NCI-H2081 treated with DMSO at 0.1 percent for 48 hours (cell line): ENCODE measurements at places on chromosomes 13 and 19.

DNA sequence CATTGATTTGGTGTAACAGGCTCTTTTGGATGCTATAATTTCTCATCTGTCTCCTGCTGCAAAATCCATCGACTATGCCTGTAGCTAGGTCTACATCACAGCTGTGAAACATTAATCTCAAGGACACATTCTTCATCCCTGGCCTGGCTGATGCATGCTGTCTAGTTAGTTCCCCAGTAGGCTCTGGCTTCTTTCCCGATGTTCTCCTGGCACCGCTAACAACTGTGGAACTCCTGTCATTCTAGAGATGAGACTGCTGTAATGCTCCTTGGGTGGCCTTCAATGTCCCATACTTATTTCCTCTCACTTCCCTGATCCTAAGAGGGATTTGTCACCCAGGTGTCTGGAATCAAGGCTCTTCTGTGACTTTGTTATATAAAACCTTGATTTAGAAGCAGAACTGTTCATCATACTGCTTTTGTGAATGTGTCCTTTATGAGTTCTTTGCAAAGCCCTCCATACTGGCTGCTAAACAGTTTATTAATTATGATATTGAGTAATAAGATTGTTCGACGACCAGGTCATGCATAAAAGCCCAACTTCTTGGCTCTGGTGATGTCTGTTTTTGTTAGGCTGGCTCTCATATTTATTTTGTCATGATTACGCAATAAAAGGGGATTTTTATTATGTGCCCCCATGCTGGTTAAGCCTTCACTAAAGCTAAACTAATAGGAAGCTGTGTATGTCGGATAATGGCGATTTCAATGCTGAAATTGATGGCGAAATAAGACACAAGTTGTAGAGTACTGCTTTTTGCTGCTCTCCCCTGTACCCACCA is 227.5 kb downstream of the DCT start:
- DNase-seq = no peak

DNA sequence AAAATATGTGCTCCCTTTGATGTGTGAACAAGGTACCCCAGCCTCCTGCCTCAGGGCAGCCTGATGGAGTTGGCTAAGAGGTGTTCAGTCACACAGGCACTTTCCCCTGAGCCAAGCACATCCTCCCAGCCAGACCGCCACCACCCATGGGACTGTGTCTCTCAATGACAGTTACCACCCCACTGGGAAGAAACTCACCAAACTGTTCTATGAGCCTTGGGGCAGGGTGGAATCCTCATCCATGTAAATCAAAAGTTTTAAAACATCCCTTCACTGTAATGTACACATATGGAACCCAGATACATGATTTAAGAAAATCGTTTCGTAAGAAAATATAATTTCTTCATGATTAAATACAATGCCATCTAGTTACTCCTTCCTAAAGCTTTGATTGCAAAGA is 138.4 kb upstream of the LSM14A start:
- DNase-seq = no peak

GRCh38 chr19:18660051-18660910 is 23.2 kb upstream of the CRTC1 start:
- no peak for DNase-seq

DNA sequence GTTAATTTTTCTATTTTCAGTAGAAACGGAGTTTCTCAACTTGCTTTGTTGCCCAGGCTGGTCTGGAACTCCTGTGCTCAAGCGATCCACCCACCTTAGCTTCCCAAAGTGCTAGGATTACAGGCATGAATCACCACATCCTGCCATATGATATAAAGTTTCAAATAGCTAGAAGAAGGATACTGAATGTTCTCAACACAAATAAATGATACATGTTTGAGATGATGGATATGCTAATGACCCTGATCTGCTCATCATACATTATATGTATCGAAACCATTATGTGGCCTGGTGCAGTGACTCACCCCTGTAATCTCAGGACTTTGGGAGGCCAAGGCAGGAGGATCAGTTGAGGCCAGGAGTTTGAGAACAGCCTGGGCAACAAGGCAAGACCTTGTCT is 11.5 kb downstream of the CIB3 start:
- no peak for DNase-seq

DNA sequence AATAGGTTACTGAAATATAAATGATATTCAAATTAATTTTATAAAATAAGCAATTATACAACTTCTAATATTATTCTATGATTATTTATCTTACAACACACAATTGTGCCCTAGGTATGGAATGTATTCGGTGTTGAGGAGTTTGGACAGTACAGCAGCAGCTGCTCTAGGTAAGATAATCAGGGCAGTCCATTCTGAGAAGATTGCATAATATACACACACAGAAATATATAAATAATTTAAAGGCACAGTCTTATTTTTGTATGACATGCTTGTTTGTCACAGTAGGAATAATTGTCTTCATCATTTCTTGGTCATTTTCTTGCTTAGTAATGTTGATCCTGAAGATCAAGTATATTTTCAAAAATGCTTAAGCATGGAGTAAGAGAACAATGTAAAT is 849.4 kb upstream of the MIR17HG start:
- no peak for DNase-seq

- DNase-seq = peak; percentile 12
These were observed 10.4 kb downstream of the GJB2 start for GRCh38 chr13:20182231-20182846.

GRCh38 chr19:49672131-49672919 is 4.7 kb upstream of the PRMT1 start:
- no peak for DNase-seq

GRCh38 chr13:92188574-92188973 is 790.2 kb downstream of the GPC5 start:
- DNase-seq = no peak

- no peak for DNase-seq
These were observed 130.9 kb downstream of the ZDHHC20 start for GRCh38 chr13:21328201-21328600.

- no peak for DNase-seq
These were observed 18.1 kb downstream of the DNAJC15 start for GRCh38 chr13:43041369-43041921.

DNA sequence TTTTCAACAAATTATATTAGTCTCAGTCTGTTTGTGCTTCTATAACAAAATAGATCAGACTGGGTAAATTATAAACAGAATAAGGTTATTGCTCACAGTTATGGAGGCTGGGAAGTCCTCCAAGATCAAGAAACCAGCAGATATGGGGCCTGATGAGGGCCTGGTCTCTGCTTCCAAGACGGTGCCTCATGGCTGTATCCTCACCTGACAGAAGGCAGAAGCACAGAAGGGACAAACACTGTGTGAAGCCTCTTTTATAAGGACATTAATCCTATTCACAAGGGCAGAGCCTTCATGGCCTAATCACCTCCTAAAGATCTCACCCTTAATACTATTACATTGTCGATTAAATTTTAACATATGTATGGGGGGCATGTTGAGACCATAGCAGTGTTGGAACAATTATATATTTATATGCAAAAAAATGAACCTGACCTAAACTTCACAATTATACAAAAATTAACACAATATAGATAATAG is 12.7 kb downstream of the F10 start:
- DNase-seq = no peak

DNA sequence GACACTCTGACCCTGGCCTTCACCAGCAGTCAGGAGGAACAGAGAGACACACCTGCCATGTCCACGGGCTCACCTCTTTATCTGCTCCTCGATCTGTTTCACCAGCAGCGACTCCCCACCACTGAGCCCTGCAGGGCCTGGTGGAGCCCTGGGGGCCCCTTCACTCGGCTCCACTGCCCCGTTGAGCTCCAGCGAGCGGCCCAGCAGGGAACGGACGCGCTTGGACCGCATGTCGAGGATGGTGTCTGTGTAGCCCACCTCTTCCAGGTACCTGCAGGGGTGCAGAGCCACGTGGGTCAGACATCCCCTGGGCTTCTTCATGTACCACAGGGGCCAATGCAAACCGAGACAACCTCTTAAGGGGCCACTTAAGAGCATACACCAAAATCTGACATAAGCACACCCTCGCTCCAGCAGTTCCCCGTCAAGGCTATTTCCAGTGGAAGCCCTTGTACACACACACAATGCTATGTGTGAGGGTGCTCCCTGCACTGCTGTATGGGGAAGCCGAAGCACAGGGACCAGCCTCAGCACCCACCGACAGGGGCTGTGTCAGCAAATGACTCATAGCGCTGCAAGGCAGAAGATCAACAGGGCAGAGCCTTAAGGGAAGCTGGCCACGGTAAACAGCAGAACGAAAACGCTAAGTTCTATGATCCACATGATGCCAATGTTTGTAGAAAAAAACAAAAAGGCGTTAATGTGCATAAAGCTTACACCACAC is 12.7 kb upstream of the FKRP start:
- no peak for DNase-seq
